ENCODE measurements at places on chromosomes 1 and 21.

DNA sequence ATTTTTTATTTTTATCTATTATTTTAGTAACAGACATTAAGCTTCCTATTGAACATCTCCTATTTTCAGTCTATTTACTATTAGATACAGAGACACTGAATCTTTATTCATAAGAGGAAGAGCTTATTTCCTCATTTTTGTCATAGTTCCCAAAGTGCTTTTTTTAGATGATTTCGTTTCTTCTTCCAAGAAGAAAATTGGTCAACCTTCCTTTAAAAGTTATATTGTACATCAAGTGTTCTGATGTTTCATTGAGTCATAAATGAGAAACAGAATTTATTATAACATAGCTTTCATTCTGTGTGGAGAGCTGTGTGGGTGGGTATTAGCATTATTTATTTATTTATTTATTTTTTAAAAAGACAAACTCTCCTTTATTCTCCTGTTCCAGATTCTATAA, 50.6 kb upstream of the BACH1 start:
- DNase-seq, result no peak

GRCh38 chr1:14318830-14319229, 279.7 kb upstream of the KAZN start:
- DNase-seq, result no peak

DNA sequence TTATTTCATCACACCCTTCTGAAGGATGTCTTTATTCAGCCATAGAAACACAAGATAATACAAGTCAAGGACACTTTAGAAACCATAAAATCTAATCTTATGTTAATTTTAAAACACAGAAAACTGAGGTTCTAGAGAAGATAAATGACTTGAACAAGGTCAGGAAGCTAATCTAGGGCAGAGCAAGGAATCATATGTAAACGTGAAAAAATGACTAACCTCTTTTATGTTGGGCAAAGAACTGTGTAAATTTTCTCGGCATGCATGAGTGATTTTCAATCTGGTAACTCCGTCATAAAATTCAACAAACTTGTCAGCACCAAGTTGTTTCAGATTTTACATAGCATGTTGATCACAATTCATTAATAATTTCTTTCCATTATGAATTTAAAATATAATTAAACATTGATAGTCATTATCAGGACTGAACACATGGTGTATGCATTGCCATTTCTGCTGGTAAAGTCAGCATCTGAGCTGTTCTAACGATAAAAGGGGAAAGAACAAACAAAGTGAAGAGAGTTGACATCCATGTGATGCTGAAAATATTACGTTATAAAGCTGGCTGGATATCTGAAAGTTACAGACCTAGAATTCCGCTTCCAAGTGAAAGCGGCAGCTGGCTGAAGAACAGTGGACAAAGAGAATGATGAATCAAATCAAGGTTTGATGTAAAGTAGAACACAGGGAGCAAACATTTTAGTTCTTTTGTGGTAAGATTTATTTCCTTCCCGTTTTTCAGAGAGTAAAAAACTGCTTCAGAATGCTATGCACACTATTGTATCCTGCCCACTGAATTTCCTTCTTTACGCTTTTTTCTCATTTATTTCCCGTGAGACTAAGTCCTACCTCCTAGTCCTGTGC, 1037.4 kb upstream of the TMPRSS15 start:
- DNase-seq, result no peak

GRCh38 chr21:34511181-34511580, 829 bp downstream of the KCNE1 start:
- DNase-seq, result no peak

DNA sequence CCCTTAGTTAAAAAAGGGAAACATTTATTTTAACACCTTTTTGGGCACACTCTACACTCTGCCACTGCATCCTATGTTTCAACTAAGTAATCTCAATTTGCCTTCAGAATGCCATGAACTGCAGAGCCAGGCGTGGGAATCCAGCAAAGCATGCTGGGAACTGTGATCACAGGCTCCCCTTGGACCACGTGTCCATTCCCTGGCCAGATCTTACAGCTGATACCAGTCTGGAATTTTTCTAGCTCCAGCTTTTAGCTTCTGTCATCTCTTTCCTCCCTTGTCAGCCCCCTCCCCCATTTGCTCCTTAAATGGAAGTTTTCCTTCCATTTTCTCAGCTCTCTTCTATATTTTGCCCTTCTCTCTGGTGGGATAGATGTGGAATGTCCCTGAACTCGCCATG, 29.4 kb downstream of the RCSD1 start:
- no peak for DNase-seq

DNA sequence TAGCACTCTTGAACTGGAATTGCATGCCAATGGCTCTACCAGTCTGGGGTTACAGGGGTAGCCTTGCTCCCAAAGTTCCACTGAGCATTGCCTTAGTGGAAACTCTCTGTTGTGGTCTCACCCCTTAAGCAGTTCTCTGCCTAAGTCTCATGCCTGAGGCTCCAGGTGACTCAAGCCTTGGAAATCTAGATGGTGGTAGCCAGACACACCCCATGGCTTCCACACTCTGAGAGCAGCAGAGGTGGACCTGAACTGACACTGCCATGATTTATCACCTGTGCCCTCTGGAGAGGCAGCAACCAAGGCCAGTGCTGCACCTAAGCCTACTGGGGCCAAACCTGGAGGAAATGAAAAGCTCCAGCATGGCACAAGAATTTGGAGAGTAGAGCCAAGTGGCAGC, 285.7 kb upstream of the PKN2 start:
- DNase-seq, result no peak

DNA sequence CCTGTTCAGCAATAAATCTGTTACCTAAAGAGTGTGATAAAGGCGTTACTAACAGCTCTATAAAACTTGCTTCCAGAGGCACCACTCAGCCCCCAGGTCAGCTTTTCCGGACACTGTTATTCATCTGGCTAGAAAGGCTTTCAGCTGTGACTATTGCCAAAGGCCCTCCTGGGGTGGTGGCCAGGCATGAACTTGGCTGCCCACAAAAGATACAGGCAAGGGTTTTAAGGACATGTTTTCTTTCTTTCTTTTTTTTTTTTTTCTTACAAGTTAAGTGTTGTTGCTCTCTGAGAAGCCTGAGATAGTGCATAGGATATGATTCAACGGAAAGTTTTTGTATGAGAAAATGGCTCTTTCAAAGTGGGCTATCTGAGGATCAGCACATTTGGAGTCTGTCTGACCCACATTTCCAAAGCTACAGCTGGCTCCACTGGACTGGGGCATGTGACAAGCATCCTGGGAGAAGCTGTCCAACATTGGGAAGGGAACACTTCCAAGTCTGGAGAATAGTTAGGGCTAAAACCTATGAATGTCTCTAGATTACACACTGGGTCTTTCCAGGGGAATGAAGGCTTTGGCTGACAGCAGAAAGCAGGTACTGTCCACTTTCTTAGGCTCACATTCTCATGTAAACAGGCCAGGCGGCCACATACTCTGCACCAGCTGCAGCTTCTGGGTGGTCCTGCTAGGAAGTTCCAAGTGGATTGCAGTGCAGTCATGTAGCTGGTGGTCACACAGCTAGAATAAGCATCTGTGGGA, 639.7 kb downstream of the LMO4 start:
- no peak for DNase-seq

DNA sequence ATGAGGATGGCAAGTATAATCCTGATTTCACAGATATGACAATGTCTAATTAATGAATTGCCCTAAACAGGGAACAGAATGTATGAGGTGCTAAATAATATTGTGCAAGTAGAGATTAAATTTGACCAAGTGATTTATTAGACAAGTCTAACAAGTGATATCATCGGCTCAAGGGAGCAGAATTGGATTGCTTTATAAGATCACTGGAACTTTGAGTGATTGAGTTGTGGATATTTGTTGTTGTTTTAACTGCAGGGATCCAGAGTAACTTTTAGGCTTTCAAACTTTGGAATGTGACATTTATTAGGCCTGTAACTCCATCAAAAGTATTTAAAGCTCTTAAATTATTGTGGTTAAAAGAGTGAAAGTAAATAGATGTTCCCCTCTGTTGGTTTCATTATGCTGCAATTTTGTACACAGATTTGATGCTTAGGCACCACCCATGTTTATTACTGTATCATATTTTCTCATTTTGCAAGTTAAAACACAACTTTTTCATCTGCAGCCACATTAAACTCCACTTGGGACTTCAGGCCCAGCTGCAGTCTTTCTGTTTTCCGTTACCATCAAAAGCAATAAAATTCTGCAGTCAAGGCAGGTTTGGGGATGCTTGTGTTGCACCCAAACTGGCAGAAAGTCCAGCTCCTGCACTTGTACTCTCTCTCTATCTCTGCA, 206.6 kb downstream of the HLX start:
- DNase-seq, result no peak

GRCh38 chr21:42151148-42151947, 67.6 kb upstream of the ABCG1 start:
- no peak for DNase-seq

DNA sequence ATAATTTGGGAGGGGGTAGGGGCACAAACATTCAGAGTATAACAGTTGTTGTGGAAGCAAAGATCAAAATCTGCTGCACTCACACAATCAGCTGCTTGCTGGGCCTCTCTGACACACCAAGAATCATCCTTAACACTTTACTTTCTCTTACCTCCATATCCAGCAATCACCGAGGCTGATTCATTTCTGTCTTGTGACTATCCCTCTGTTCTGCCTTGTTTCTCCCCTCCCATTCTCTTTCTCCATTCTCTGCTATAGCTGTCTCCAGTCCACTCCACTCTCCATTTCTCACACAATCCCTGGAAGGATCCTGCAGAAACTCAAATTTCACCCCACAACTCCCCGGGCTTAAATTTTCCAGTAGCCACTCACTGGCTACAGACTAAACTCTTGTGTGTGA, 91.8 kb upstream of the NGF start:
- no peak for DNase-seq

GRCh38 chr1:154899041-154899440, 29.0 kb upstream of the KCNN3 start:
- no peak for DNase-seq

DNA sequence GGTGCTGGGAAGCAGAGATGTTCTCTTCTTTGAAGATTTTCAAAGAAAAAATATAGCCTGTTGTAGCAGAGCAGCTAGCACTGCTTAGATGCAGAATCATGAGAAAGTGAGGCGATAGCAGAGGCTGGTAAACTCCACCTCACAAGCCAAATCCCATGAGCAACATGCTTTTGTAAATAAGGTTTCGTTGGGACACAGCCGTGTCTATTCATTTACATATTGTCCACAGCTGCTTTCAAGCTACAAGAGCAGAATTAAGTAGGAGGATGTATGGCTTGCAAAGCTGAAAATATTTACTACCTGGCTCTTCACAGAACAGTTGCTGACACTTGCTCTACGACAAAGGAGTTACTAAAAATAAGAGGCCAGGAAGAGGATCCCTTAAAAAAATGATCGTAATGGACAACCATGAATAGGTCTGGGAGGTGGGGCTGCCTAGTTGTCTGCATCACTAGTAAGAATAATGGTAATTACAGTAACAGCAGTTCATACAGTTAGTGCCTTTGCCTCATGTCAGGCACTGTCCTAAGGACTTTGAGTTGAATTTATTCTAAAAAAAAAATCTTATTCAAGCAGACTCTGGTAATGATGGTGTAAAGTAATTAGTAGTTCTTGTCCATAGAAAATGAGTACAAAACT, 622.0 kb downstream of the KIF26B start:
- DNase-seq, result no peak

- DNase-seq, result no peak
Measured at GRCh38 chr1:100794748-100795645, 75.5 kb downstream of the VCAM1 start.

- DNase-seq, result no peak
Measured at GRCh38 chr1:164667600-164667999, 108.6 kb downstream of the PBX1 start.

GRCh38 chr1:88472298-88472697, 211.8 kb upstream of the PKN2 start:
- DNase-seq, result no peak

All from stimulated activated CD8-positive, alpha-beta memory T cell treated with anti-CD3 and anti-CD28 coated beads, Interleukin-7, amount 100 ng/mL, for 48 hours (primary cell).